Heart left ventricle (tissue), 16 donors: ENCODE measurements at places on chromosomes 13 and 19. TPM values are rescaled to one million over a fixed set of nuclear protein-coding genes. Genes with fewer than 3 reads are reported as not detected.

DNA sequence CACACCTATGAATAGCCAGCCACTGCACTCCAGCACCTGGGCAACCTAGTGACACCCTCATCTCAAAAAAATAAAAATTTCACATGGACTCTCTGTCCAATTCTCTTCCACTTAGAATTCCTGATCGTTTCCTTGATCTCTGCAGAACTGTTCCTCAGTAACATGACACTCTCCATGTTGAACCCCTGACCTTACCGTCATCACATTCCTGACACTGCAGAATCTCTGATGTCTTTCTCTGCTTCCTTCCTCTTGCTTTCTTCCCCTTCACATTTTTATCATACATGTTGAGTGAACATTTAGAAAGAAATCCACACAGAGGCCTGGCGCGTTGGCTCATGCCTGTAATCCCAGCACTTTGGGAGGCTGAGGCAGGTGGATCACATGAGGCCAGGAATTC lies 15.0 kb downstream of the ZNF114 start:
- no peak for DNase-seq

- DNase-seq: no peak
Observed at GRCh38 chr13:45873491-45874325, 22.2 kb upstream of the SIAH3 start.

DNA sequence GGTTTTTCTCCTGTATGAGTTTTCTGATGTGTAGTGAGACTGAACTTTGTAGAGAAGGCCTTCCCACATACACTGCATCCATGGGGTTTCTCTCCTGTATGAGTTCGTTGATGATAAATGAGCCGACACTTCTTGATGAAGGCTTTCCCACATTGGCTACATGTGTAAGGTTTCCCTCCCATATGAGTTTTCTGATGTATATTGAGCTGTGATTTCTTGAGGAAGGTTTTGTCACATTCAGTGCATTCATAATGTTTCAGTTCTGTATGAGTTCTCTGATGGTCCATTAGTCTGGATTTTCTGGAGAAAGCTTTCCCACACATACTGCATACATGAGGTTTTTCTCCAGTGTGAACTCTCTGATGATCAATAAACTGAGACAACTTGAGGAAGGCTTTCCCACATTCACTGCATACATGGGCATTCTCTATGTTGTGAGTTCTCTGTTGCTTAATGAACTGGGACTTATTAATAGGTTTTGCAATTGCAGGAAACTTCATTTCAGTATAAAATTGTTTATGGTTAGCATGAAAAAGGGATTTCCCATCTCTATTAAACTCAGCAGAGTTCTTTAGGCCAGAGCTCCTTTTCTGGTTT lies 7.5 kb upstream of the ZNF350 start:
- DNase-seq: no peak

DNA sequence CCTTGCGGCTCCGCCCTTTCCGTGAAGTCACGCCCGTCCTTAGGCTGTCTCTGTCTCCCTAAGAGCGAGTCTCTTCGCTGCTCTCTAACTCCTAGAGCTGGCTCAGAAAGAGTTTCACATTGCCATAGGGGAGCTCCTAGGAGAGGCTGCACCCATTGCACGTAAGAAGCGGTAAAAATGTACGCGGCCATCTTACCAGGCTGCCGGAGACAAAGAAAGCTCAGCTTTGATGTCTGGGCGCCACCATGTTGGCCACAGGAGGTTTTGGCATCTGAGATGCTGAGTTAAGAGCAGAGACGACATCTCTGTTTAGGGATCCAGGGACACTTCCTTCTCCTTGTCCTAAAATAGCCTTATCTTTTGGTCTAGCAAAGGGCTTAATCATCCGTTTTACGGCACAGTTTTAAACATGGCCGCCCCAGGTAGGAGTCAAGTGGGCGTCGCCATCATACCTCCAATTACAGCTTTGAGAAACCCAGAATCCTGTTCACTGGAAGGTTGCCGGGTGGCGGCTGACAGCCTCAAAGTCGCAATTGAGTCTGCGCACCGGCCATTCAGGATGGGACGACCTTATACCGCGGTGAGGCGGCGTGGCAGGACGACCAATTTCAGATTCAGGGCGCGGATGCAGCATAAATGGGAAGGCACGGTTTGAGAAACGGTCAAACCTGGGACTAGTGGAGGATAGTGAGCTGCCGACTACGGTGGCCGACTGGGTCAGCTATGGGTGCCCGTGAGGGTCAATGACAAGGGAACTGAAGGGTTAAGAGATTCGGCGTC lies at the start of gene ZNF793:
Gene ZNF793, plus strand, starts transcription at position 553 of the 780 bp plus-strand sequence. CDS start 16,501 bp downstream, outside the sequence.
- DNase-seq: peak; percentile 85

- no peak for DNase-seq
Observed at GRCh38 chr19:11617180-11618062, 20.1 kb downstream of the ZNF627 start.

DNA sequence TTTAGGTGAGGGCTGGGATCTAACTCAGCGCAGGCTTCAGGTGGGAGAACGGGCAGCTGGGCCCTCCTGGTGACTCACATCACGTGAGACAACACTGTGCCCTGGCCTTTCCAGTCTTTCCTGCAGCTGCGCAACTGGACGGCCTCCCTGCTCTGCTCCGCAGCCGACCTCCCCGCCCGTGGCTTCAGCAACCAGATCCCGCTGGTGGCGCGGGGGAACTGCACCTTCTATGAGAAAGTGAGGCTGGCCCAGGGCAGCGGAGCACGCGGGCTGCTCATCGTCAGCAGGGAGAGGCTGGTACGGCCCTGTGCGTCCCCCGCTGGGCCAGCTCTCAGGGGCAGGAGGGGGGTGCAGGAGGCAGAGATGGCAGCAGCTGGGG lies 8.8 kb downstream of the SPPL2B start:
- DNase-seq: no peak

- DNase-seq: no peak
Observed at GRCh38 chr19:3644351-3645066, 17.9 kb upstream of the CACTIN start.

GRCh38 chr13:26973295-26973694 lies 198.3 kb downstream of the USP12 start:
- DNase-seq: no peak

- no peak for DNase-seq
Observed at GRCh38 chr13:19567820-19568534, 6.6 kb upstream of the TPTE2 start.

DNA sequence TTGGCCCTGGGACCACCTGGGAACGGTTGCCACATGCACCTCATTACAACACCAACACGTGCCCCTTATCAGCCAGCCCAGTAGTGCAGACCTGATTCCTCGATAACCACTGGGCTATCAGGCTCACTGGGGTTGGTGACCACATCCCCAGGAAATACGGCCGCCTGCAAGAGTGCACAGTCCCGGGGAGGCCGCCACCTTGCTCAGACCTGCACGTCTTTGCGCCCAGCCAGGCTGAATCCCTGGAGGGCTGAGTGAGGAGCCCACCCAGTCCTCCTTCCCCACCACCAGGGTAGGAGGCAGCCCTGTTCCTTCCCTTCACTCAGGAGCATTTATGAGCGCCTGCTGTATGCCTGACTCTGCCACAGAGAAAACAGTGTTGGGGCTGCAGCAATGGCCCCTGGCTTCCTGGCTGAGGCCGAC lies 67.8 kb downstream of the CEBPG start:
- no peak for DNase-seq

DNA sequence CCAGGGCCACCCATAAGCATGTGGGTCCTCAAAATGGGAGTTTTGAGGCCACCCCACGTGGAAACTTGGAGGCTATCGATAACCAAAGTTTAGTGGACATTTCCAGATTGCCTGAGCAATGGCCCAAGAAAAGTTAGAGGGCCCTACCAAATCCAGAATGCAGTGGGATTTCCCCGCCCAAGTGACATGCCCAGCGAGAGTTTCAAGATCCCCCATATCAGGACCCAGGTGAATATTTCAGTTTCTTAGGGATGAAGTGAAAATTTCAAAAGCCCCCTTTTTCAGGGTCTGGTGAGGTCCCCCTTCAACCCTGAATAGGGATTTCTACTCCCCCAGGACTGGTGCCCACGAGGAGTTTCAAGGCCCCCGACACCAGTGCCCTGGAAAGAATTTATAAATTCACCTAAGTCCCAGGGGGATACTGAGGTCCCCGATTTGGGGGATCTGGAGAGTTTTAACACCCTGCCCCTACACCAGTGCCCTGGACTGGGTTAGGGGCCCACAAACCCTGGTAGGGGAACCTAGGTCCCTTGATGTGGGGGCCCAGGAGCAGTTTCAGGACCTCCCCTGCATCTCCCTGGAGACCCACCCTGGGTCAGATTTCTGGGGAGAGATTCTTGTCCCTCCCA lies 695 bp downstream of the BST2 start:
- no peak for DNase-seq

GRCh38 chr13:28734906-28735305 lies 16.1 kb upstream of the SLC46A3 start:
- no peak for DNase-seq

- no peak for DNase-seq
Observed at GRCh38 chr13:23670793-23671192, 100.6 kb downstream of the TNFRSF19 start.

- peak; percentile 94 for DNase-seq
Observed at GRCh38 chr19:17511724-17512573, 500 bp downstream of the PGLS start.

DNA sequence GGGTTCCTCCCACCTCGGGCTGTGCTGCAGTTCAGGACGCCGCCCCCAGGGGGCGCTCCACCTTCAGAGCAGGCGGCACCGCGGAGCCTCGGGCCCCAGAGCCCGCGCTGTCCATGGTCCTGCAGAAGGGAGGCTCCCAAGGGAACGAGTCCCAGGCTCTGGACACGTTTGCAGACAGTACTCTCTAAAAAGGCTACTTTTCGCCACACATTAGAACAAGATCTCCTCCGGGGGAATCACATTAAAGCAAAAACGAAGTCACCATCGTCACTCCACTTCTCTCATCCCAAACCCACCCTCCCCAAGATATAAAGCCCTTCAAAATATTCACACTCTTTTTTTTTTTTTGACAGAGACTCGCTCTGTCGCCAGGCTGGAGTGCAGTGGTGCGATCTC lies 4.6 kb upstream of the SIGLEC10 start:
- peak; percentile 93 for DNase-seq

GRCh38 chr19:16527971-16528521 lies 14.2 kb downstream of the CHERP start:
- DNase-seq: no peak

DNA sequence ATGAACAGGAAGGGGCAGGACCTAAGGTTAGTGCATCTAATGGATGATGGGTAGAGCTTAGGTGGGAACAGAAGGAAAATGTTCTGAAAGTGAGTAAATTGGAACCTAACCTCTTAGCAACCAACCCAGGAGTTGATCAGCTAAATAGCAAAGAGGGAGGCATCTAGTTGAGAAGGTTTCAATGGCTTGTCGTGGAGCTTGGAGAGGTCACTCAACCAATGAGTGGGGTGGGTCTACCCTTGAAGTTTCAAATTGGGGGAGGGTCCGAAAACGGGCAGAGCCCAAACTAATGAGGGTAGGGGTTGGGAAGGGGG lies 5.7 kb upstream of the SHKBP1 start:
- no peak for DNase-seq

GRCh38 chr13:32746474-32746873 lies 160.2 kb downstream of the PDS5B start:
- no peak for DNase-seq

DNA sequence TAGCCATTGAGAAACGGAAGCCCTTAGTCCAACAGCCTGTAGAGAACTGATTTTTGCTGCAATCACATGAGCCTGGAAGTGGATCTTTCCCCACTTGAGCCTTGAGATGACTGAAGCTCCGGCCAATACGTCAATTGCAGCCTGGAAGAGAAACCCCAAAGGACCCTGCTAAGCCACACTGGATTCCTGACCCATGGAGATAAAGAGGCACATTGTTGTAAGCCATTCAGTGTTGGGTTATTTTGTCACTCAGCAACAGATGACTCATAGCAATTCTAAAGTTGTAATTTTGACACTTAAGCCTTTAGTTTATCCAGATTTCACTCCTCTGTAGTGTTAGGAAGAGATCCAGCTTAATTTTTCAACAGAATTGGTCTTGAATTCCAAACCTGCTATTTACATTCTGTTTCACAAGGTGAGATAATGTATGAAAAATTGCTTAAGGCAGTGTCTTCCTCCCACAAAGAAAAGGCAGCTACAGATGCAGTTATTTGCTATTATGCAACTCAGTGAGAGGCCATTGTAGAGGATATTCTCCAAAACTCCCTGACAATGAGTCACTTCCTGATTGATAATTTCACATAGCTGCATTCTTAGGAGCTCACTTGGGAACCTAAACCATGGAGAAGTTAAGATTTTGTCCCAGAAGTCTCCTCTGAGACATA lies 59.4 kb upstream of the TSHZ3 start:
- peak; percentile 33 for DNase-seq

- DNase-seq: no peak
Observed at GRCh38 chr13:46382224-46382623, 4.8 kb downstream of the RUBCNL start.

GRCh38 chr19:14052470-14052869 lies 9.4 kb downstream of the PALM3 start:
- no peak for DNase-seq

- no peak for DNase-seq
Observed at GRCh38 chr19:9073806-9074205, 13.1 kb upstream of the OR1M1 start.

- DNase-seq: no peak
Observed at GRCh38 chr13:46097015-46097414, 7.8 kb downstream of the CPB2 start.

DNA sequence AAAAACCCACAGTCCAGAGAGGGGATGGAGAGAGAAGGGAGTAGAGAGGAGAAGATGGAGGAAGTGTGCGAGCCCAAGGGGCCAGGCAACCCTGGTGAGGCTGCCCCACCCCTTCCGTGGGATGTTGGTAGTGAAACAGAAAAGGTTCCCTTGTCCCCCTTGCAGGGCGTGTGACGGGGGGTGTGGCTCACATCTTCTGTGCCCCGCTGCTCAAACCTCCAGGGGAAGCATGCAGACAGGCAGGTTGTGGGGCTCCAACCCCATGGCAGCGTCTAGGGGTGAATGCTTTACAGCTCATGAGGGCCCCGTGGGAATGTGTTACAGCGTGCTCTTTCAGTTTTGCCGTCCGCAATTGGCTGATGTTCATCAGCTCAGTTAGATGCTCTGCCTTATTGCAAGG lies 14.7 kb upstream of the EVI5L start:
- DNase-seq: no peak

DNA sequence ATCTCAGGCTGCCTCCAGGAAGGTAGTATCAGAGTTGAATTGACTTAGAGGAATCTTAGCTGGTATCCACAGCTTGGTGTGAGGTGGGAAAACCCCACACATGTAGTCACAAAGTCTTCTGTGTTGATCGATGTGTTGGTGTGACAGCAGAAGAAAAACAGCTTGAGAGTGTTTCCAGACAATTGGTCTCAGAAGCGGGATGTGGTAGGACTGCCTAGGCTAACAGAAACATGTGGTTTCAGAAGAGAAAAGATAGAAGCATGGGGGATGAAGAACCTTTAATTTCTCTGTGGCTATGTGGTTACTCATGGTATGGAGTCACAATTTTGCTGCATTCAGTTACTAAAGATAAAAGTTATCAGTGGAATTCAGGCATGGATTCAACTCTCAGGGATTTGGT lies 134.7 kb upstream of the SLITRK5 start:
- no peak for DNase-seq

The TINCR gene
- 0.07 TPM for polyA plus RNA-seq

The FAAP24 gene
- polyA plus RNA-seq: 0.38 TPM

The ZNF486 gene
- polyA plus RNA-seq: 1.8 TPM

The PLVAP gene
- 50.1 TPM for polyA plus RNA-seq

The BCAM gene
- polyA plus RNA-seq: 126 TPM

The ADGRE3 gene
- polyA plus RNA-seq: not detected

The CBY2 gene
- not detected for polyA plus RNA-seq

The THSD8 gene
- polyA plus RNA-seq: 3.2 TPM

The SYNE4 gene
- polyA plus RNA-seq: 0.15 TPM
